ENCODE measurements at places on chromosomes 7 and 10.
A peak's percentile ranks its signal among the peaks of the same experiment; 100 is the strongest.

GRCh38 chr10:15658069-15658702, 61.5 kb downstream of the ITGA8 start:
- DNase-seq = peak; percentile 19

DNA sequence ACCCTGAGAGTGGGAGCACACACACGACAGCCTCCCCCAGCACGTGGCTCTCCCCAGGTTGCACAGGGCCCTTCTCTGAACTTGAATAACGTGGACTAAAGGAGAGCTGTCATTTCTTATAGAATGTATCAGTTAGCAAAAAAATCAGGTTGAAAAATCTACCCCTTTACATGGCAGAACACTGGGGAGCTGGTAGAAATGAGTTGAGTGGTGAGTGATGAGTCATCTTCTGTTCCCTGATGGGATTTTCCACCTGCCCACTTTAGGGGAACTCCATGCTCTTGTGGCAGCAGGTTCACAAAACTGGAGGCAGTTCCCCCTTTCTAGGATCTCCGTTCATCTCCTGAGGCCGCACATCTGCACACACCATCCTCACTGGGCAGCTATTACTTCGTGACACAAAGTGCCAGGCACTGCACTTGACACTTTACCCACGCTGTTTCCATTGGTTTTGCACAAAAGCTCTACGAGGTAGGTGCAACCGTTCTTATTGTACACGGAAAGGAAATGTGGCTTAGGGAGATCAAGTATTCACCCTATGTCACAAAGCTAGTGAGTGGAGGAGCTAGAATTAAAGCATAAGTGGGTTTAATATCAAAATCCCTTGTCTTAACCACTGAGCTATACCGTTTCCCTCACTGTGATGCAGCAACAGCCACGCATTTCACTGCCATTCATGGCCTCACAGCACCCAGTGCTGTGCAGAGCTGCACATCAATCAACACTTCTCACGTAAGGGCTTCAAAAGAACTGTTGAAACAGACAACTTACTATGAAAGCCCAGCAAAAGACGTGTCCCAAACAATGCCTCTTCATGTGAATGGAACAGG, 80.2 kb downstream of the RNF216 start:
- no peak for DNase-seq

DNA sequence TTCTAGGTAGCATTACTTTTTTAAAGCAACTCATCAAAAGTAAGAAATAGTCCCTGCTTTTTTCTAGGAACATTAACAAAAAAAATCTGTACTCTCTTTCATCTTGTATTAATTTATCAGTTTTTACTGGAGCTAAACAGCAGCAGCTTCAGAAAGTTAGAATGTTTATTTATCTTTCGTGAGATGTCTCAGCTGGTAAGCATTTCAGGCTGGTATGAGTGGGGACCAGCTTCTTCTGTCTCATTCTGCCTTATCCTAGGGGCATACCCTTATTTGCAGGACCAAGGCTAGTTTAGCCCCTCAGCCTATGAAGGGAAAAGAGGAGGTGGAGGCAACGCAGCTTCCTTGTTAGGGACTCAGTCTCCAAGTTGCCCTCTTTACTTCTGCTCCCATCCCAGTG, 35.1 kb downstream of the LANCL2 start:
- DNase-seq = no peak

GRCh38 chr10:5949009-5949759, 28.2 kb downstream of the IL15RA start:
- DNase-seq = peak; percentile 74

DNA sequence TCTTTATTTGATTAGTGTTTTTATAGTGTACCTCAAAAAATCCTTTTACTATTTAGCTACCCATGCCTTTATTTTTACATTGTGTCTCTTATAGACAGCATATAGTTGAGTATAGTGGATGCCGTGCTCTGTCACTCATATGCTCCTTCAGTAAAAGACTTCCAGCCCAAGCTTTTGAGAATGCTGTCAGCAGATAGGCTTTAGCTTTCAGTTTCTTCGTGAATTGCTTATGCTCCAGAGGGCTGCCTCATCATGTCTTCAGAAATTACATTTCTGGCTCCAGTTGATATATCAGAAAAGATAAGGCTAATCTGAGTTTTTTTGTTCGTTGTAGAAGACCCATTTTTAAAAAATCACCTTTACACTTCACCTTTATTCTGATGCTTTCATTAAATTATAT, 332.0 kb downstream of the NXPH1 start:
- DNase-seq = no peak

GRCh38 chr7:43491984-43492383, 90.9 kb upstream of the STK17A start:
- DNase-seq = no peak

DNA sequence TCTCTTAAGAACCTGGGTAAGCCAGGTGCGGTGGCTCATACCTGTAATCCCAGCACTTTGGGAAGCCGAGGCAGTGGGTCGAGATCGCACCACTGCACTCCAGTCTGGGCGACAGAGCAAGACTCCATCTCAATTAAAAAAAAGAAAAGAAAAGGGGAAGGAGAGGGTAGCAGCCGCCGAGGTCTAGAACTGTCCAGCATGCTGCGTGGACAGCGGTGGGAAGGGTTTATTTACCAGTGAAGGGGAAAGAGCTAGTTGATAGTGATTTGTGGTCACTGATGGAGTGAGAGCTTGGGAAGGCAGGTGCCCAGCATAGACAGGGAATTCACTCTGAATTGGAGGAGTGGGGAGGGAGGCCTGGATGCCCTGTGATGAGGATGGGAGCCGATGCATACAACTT, 43.4 kb upstream of the DAGLB start:
- no peak for DNase-seq
